ENCODE measurements at places on chromosomes 4 and X. TPM values are rescaled to one million over a fixed set of nuclear protein-coding genes. Genes with fewer than 3 reads are reported as not detected.

GRCh38 chrX:11427453-11428071 lies 134.3 kb downstream of the AMELX start:
- DNase-seq = no peak

GRCh38 chr4:108432418-108432817 lies 188.0 kb upstream of the RPL34 start:
- DNase-seq = no peak

DNA sequence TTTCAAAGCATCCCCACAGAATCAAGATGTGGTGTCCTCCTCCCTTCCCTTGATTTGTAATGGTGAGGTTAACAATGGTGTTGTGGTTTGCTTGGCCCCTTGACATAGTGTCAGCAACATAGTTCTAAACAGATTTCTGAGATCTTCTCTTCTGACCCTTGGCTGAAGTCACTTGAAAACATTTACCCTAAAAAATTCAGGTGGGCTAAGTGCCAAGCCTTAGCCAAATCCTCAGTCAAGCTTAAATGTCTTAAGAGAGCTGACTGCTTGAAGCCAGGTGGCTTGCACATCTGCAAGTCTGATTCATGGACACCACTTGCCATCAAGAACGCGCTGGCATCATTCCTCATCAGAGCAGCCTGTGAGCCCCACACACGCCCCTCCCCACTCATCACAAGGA lies 173.2 kb downstream of the MGST2 start:
- no peak for DNase-seq

- no peak for DNase-seq
Observed at GRCh38 chrX:49656533-49656932, 39.3 kb downstream of the PAGE1 start.

DNA sequence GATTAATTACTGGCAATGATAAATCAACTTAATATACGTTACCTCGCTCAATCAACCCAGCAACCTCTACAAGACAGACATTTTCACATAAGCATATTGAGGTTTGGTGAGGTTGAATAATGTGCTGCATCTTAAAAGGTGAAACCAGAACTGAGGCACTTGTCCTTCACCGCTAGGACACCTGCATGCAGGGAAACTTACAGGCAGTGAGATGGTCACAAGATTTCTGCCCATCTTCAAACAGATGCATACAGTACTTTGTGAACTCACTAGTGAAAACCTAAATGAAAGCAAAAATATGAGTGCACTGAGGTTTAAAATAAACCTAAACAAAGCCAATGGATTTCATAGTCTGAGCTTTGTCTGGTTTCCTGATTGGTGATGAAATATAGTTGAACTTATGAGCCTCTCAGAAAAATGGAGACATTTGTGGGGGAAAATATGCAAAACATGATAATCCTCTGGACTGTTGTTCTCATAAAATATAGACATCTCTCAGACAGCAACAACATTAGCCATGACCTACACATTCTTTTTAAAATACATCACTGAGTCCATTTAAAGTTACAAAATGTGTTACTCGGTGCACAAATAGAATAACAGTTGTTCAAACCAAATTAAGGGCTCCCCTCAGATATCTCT lies 20.9 kb upstream of the PRSS12 start:
- no peak for DNase-seq

RBM46 gene
- polyA plus RNA-seq = not detected

RNF128 gene
- polyA plus RNA-seq = not detected

Data from forelimb muscle (tissue), 1 donor.